SHP77 (cell line): ENCODE measurements at places on chromosomes 2 and 18.
A peak's percentile ranks its signal among the peaks of the same experiment; 100 is the strongest.

- no peak for DNase-seq
These were observed at the start of gene NETO1 for GRCh38 chr18:72867746-72868584. NETO1 (minus strand) TSS chr18:72867987; CDS start chr18:72867291, 696 bp downstream.

DNA sequence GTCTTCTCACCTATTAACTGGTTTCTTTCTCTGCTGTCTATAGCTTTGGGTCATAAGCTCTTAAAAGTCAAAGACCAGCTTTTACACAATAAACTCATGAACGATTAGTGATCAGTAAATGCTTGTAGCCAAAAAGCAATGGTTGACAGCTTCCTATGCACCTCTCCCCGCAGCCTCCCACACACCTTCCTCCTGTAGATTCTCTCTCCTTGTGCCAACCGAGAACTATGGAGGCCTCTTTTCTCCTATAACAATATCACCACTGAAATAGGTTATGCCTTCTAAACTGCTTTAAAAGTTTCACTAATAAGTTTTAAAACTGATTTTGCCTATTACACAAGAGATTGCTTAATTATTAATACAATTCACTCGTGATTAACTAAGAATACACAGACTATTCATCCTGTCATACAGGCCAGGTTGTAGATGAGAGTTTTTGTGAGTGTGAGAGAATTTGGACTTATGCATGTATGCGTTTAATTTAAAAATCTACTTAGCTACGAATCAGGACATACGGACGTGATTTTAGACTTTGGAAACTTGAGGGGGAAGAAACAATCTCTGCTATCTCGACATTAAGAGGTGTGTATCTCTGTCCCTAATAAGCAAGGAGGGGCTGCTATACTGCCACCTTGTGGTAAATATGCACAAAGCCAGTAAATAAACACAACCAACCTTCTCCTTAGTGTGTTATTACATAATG is 229.1 kb upstream of the RBBP8 start:
- peak; percentile 56 for DNase-seq

DNA sequence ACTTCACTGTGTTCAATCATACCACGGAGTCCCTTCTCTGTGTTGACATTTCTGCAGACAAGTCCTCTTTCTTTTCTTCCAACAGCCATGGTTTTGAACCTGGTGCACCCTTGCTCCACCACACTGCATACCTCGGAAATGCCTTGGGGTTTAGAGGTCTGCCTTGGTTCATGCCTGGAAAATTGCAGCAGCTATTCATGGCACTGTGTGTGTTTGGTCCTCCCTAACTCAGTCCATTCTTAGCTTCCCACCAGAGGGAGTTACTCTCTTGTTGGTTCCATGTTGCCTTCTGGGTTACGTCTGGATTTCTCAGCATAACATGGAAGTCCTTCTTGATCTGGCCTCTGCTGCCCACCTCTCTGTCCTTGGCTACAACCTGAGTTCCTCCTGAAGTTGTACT is 206.0 kb downstream of the FHOD3 start:
- no peak for DNase-seq

GRCh38 chr2:187768995-187769394 is 214.8 kb upstream of the TFPI start:
- no peak for DNase-seq

GRCh38 chr18:46591783-46592391 is 65.1 kb downstream of the LOXHD1 start:
- peak; percentile 8 for DNase-seq

GRCh38 chr2:234286118-234286598 is 210.7 kb downstream of the ARL4C start:
- no peak for DNase-seq

DNA sequence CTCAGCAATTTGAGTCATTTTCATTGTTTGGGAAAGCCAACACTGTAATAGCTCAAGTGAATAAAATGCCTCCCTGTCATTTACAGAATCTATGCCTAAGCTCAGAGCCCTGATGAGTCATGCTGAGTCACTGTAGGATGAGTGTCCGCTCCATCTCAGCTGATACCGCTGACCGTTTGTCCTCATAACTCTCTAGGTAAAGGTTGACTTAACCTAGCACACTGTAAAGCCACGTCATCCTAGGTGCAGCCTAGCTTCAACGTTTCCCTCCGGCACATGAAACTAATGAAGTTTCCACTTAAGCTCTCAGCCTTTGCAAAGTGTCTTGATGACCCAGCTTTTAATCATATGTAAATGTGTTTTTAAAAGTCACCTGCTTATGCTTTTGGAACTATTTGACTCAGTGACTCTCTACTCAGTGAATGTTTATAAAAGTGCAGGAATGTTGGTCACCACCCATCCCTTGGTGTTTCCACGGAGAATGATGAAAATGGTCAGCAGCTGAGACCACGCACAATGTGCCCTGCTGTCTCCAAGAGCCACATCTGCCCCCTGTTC is 154.0 kb downstream of the PMAIP1 start:
- peak; percentile 79 for DNase-seq

DNA sequence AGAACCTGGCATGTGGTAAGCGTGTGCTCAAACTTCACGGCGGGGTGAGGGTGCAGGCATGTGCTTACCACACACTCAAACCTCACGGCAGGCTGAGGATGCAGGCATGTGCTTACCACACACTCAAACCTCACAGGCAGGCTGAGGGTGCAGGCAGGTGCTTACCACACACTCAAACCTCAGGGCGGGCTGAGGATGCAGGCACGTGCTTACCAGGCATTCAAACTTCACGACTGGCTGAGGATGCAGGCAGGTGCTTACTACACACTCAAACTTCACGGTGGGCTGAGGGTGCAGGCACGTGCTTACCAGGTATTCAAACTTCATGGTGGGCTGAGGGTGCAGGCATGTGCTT is 105.0 kb upstream of the ALKAL2 start:
- DNase-seq = no peak

DNA sequence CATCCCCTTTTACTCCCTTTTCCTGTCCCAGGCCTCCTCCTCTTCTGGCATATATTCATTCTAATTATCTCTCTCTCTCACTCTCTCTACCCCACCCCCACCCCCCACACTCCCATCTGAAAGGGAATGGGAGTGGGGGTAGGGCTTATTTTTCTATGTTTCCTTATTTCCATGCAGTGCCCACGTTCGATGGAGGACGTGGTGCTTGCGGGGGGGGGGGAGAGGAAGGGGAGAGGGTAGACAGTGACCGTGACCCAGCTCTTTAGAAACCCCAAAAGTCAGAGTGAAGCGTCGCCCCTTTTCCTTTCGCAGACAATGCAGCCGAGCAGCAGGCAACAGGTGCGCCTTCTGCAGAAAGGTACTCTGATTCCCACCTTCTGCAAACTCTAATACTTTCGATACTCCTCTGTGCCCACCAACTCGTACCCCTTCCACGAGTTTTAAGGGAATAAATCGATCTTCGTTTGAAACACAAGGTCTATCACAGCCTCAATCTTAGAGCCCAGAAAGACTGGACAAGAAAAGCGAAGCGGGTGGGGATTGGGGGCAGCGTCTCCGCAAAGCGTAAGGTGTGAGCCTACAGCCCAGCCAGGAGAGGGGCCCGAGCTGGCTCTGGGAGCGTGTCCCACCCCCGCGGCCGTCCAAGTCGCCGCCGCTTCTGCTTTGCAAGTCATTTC is 891 bp upstream of the NR4A2 start:
- DNase-seq = no peak

DNA sequence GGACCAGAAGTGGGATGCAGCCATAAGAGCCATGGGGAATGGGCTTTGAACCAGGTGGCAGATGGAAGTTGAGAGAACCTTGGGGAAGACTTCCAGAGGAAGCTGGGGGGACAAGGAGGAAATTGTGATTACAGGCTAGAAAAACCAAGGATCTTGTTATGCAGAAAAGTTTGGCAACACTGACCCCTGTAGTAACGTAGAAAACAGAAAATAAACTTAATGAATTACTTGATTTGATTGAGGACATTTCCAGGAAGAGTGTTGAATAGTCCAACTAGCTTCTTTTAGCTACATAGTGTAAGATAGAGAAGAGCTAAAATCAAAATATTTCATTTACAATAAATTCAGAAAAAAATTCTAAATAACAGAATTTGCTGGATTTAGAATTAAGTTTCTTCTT is 91.9 kb upstream of the GPC1 start:
- DNase-seq = no peak

DNA sequence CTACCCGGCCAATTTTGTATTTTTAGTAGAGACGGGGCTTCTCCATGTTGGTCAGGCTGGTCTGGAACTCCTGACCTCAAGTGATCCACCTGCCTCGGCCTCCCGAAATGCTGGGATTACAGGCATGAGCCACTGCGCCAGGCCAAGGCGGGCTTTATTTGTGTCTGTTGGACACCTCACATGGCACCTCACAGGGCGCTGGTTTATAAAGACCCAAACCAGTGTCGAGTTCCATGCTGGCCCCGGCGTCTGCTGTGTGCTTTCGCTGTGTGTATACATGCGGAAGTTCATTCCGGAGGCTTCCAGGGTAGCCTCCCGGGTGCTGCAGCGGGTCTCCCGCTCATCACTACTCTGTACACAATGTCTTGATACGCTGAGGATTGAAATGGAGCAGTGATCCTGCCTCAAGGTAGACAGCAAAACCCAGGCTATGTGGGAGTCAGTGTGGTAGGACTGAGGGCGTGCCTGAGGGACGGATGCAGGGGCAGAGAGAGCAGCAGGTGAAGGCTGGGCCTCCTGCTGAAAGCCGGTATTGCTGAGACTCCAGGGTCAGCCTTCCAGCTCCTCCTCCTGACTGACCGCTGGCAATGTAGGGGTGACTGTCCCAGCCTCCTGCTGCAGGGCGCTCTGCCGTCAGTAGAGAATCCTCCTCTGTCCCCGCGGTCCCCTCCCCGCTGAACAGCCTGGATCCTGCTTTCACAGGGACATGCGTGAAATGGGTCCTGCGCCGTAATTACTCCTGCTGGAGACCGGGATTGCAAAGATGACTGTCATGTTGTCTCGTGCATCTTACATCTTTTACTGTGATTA is 22.7 kb downstream of the LDLRAD4 start:
- DNase-seq = no peak

- peak; percentile 38 for DNase-seq
These were observed 48.1 kb downstream of the TSN start for GRCh38 chr2:121803503-121803902.
